Fibroblast of skin of back (primary cell): ENCODE measurements at places on chromosomes 1 and 21.

DNA sequence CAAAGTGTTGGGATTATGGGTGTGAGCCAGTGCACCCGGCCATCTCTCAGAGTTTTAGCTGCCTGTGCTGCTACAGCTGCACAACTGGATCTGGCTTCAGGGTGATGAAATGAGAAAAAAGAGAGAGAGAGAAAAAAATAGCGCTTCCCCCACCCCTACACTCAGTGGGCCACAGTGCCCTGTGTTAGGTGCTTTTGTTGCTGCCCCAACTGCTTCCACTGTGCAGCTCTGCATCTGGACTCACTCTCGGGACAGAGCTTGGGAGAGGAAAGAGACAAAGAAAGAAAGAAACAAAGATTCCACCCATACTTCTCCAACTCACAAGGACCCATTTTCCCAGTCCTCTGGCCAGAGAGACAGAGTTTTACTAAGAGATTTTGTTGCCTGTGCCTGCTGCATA, 50.4 kb downstream of the INAVA start:
- DNase-seq: no peak

GRCh38 chr1:39692152-39693074, 1.2 kb upstream of the HPCAL4 start:
- DNase-seq: no peak

GRCh38 chr1:193457676-193458075, 271.3 kb upstream of the B3GALT2 start:
- DNase-seq: no peak

- DNase-seq: no peak
These were observed 39.7 kb downstream of the AZIN2 start for GRCh38 chr1:33120436-33121231.

GRCh38 chr1:2274929-2275475, 46.9 kb downstream of the SKI start:
- DNase-seq: no peak

GRCh38 chr21:35216996-35217395, 167.9 kb upstream of the RUNX1 start:
- DNase-seq: no peak

GRCh38 chr1:43613075-43613942, 36.6 kb upstream of the KDM4A start:
- no peak for DNase-seq

- no peak for DNase-seq
These were observed 45.7 kb downstream of the SLC9A1 start for GRCh38 chr1:27109103-27109822.

GRCh38 chr1:43121256-43121900, 50.7 kb downstream of the EBNA1BP2 start:
- no peak for DNase-seq

- no peak for DNase-seq
These were observed 18.6 kb downstream of the A3GALT2 start for GRCh38 chr1:33302325-33302724.

- peak; percentile 84 for DNase-seq
These were observed 75.4 kb downstream of the MDM4 start for GRCh38 chr1:204591473-204592090.

- no peak for DNase-seq
These were observed 107.0 kb downstream of the ZC3H11B start for GRCh38 chr1:219505886-219506285.

DNA sequence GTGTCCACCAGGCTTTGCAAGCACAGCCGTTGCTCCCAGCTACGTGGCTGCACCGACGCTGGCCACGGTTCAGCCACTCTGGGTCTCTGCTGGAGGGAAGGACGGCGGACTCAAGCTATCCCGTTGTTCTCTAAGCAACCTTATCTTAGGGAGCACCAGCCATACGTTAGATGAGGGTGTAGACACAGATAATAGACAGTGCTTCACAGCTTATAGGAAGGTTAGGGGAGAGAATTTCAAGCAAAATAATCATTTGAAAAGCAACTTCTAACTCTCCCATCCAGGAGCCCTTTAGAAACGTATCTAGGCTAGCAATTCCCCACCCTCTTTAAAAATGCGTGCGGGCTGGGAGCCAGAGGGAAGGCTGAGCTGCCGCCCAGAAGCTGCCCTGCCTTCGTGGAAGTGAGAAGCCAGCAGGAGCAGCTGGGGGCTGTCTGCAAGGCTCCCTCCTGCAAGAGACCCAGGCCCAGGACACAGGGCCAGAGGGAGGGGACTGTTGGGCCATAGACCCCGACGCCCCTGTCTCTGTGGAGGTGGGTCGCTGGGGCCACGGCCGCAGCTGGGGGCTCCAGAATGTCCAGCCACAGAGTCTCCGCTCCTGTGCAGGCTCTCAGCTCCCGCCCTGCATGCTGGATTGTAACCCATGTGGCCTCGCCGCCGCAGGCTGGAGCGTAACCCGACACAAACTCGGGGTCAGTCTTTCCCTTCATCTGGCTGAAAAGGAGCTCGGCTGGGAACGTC, 31.2 kb upstream of the COL6A2 start:
- peak; percentile 74 for DNase-seq

GRCh38 chr1:5389101-5389885, 602.9 kb downstream of the NPHP4 start:
- no peak for DNase-seq

DNA sequence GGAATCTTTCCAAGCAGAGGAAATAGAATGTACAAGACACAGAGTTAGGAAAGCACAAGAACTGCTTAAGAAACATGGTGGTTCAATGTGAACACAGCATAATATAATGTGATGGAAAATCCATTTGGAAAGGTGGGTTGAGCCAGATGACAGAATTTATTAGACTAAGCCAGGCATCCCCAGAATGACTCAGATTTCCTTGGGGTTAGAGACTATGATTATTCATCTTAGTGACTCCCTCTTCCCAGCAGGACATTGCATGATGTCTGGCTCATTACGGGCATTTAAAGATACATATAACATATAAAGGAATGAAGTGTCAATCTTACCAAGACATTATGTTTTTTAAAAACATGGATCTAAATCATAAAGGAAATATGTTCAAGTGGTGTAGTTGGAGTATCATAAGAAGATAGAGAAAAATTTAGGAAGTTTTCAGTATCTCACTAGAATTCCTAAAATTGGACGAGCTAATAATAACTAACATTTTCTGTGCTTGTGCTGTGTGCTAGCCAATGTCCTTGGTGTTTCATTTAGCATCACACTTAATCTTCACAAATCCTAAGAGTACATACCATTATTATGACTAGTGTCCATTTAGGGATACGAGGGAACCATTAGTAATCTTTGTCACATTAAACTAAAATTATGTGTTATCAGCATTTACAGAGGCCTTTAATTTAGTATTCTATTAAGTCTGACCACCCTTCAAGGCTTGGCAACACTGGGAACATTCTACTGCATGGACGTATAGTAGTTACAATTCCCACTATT, 41.0 kb upstream of the ST6GALNAC5 start:
- peak; percentile 82 for DNase-seq

- peak; percentile 99 for DNase-seq
These were observed 56.5 kb upstream of the BCAR3 start for GRCh38 chr1:93738075-93738622.

DNA sequence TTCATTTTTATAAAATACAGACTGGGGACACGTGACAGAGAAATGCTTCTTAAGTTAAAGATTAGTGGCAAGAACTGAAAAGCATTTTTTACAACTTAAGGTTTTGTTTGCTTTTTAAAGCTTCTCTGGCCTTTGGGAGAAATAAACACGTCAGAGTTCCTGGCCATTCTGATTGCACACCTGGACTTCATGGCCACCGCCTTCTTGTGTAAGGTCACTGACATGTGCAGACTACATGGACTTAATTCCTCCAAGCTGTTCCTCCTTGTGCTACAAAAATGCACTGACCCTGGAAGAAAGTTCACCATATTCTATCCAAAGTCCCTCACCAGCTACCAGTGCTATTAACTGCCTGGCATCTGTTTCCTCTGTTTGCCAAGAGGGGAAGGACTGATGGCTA, 56.1 kb downstream of the GADD45A start:
- DNase-seq: no peak

DNA sequence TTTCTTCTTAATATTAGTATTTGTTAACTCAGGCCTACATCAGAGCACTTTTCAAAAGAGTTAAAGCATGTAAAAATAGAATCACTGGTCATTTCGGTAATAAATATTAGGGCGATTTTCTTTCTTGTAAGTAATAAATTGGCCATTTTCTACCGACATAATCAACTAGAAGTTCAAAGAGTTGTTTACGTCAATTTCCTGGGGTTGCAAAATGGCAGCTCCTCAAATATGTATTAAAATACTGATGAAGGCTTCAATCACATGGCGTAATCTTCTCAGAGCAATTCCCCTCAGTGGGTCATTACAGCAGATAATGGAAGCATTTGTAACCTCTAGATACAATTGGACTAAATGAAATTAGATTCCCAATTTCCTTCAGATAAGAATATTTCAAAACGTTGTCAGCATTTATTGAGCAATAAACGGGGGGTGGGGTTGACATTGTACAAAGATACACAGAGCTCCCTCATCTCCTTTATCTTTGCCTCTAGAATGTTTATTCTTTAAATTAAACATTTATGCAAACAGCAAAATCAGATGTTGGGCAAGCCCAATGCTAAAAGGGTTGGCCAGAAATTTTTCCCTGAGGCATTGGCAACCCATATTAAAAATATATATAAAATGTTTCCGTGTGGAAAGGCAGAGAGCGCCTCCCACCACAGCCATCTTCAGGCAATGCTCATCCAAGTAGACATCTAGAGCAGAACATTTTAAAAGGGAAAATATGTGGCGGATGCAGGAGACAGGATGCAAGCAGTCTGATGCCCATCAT, 240.6 kb downstream of the NCAM2 start:
- DNase-seq: no peak

DNA sequence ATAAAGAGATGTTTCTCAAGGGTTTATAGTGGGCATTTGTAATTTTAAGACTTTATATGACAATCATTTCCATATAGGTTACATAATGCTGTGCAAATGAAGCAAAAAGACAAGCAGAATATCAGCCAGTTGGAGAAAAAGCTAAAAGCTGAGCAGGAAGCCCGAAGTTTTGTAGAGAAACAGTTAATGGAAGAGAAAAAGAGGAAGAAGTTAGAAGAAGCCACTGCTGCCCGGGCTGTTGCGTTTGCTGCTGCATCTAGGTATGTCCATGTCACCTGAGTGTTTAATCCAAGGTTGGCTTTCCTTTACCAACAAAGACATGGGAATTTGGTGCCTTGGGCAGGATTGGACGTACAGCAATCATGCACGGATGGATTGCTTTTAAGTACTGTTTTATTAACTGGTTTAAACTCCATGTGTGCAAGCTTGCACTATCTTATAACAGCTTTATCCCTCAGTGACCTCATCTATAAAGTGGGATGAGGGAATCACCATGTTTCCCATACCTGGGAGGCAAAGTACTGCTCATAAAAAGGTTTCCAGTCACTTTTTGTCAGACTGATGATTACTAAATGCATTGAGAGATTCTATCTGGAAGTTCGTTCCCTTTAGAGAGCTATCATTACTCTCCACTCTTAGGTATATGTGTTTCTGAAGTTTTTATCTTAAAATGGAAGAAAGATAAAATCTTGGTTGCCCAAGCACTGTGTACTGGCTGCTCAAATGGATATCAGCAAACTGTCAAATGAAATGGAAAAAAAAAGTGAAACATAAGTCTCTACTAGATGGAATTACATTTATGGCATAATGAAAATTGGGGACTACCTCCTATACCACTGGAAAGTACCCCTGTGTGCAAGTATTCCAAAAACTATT, 55.1 kb downstream of the MACO1 start:
- DNase-seq: no peak

DNA sequence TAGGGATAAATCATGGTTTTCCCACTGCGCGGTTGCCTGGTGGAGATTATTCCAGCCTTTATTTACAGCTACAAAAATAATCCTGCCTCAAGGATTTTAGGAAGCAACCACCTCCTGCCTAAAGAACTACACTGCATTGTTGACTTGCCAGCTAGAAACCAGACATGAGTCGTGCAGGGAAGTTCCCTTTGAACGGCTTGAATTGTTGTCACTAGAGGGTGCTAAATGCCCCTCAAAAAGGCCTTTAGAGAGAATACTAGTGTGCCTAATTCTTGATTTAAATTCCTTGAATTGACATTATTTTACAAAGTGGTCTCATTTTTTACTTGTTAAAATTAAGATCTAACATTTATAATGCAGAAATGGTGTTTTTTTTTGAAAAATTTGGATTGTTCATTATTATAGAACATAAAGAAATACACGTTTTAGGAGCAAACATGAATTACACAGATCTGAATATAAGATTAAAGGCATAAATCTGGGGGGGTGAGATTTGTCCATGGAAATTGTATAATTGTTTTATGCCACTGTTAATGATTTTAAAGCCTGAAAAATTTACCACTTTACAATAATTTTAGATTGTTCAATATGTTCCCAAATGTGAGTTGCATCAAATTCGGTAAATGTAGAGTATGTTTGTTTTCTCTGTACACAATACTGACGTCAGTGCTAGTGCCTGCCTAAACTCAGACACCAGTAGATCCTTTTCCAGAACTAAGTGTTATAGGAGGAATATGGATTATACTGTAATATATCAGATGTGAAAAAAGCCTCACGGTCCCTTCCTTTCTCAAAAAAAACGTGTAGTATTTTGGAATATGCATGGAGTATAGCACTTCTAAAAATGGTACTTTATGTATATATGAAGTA, 7.6 kb upstream of the ERG start:
- DNase-seq: peak; percentile 87

DNA sequence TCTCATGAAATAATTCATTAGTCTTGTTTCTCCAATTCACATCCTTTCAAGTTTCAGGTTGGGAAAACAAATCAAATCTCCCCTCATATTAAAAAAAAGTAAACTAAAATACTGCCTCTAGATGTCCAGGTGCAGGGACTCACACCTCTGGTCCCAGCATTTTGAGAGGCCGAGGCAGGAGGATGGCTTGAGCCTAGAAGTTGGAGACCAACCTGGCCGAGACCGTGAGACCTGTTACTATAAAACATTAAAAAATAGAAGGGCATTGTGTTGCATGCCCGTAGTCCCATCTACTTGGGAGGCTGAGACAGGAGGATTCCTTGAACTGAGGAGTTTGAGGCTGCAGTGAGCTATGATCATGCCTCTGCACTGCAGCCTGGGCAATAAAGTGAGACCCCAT, 61.9 kb downstream of the ST6GALNAC5 start:
- DNase-seq: no peak

DNA sequence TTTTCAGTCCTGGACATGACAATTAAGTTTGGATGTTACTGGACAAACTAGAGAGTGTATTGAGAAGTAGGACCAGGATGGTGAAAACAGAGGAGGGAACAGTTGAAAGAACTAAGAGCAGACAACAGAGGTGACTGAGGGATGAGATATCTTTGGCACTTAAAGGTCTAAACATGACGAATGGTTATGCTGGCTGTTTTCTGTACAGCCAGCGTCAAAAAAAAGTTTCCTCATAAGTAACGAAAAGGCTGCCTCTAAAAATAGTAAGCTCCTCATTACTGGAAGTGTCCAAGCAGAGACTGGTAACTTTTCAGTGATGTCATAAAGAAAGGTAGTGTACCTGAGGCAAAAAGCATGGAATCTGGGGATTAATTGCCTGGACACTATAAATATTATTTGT, 35.2 kb upstream of the AK4 start:
- DNase-seq: no peak

- DNase-seq: no peak
These were observed 270.7 kb downstream of the KAZN start for GRCh38 chr1:14869187-14869586.

- no peak for DNase-seq
These were observed 8.5 kb downstream of the C1orf21 start for GRCh38 chr1:184395370-184395769.
